NT2/D1 (cell line): ENCODE measurements at places on chromosomes 7 and 10.

- no peak for DNase-seq
These were observed 16.0 kb upstream of the TLL2 start for GRCh38 chr10:96529634-96530279.

DNA sequence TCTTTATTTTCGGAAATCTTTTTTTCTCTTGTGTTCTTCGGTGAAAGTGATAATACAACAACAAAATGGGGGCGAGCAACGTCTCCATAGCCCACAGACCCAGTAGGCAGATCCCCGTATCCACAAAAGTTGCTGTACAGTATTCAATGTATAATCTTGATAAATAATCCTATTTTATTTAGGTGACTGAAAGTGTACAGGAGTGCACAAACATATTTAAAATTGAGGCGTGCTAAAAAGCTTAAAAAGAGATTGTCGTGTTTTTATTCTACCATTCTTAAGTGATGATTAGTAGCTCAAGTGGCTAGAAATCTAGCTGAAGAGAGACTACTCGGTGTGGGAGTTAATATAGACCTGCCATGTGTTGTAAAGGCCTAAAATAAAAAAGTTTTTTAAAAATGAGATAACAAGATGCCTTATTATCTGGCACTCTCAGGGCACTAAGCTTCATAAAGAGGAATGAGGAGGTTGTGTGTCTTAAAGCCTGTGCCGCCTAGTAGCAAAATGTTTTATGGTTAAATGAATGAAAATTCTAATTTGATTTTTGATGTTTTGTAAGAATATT is 1.6 kb downstream of the CAPZA2 start:
- DNase-seq: no peak

- peak; percentile 48 for DNase-seq
These were observed 150.4 kb downstream of the SFMBT2 start for GRCh38 chr10:7260412-7260900.

- DNase-seq: peak; percentile 68
These were observed 31.8 kb upstream of the LSM8 start for GRCh38 chr7:118152149-118152548.

GRCh38 chr10:74008212-74008731 is 10.4 kb downstream of the VCL start:
- no peak for DNase-seq

- DNase-seq: no peak
These were observed 81.3 kb downstream of the SEMA3A start for GRCh38 chr7:84113286-84113685.

DNA sequence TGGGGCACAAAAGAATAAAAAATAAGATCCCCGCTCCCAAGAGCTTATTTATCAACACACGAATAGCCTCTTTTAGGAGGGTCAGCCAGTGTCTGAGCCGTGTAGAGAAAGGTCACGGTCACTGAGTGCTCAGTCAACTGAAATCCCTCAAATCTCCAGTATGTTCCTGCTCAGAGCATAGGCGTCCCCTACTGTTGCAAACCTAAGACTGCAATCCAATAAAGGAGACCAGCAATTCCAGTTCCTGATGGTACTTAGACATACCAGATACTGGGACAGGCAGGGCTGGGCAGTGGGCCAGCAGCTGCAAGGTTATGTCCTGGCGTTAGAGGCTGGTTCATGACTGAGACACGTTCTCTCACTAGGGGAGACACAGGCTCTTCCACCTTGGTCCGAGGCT is 93.6 kb downstream of the CACNB2 start:
- peak; percentile 11 for DNase-seq

DNA sequence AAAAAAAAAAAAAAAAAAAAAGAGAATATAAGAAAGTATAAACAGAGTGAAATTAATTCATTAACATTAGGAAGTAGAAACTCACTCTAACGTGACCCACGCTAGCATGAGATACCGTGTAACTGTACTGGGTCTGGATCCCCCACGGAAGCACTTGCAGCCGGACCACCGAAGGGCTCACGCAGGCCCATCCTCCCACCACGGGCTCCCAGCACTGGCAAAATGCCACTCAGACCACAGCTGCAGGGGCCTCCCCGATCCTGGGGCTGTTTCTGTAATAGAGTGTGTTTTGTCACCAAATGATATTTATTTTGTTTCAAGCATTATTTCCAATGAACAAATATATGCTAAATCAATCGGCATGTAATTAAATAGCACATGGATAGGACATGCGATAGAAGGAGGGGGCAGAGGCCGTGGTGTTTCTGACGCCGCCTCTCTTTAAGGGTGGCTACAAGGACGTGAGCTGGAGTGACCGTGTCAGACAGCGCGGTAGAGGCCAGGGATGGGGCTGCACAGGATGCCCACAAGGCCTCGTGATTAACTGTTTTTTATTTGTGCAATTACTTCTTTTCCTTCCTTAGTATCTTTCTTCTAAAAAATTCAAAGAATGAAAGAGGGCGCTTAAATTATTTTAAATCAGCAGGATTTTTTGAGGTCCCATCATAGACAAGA is 568.5 kb downstream of the PTPRN2 start:
- no peak for DNase-seq

GRCh38 chr10:76202777-76203176 is 771.4 kb downstream of the LRMDA start:
- DNase-seq: no peak

GRCh38 chr10:91380873-91381256 is 29.3 kb upstream of the HECTD2 start:
- DNase-seq: no peak

DNA sequence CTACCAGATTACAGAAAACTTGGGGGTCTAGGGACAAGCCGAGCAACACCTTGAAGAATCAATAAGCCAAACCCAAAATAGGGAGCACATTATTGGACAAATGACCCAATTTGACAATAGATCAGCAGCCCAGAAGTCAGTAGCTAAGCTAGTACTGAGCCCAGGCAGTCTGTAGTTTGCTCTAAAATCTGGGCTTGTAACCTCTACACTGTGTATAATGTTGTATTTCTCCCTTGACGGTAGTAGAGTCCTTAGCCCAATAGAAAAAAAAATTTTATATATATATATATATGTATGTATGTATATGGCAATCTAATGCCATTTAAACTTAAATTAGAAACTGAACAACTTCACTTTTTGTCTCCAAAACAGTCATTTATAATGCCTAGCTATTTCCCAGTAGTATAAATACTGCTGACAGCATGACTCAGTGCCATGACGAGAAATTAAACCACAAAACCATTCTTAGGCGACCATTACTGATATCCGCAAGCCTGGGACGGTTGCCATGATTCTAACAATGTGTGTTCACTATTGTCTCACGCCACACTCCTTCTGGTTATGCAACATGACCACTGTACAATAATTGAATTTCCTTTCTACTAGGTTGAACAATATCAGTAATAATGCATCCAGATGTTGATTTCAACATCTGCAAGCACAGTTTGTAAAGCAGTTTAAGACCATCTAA is 110.5 kb downstream of the IPMK start:
- no peak for DNase-seq

- no peak for DNase-seq
These were observed 33.1 kb downstream of the PPIF start for GRCh38 chr10:79380125-79380945.

DNA sequence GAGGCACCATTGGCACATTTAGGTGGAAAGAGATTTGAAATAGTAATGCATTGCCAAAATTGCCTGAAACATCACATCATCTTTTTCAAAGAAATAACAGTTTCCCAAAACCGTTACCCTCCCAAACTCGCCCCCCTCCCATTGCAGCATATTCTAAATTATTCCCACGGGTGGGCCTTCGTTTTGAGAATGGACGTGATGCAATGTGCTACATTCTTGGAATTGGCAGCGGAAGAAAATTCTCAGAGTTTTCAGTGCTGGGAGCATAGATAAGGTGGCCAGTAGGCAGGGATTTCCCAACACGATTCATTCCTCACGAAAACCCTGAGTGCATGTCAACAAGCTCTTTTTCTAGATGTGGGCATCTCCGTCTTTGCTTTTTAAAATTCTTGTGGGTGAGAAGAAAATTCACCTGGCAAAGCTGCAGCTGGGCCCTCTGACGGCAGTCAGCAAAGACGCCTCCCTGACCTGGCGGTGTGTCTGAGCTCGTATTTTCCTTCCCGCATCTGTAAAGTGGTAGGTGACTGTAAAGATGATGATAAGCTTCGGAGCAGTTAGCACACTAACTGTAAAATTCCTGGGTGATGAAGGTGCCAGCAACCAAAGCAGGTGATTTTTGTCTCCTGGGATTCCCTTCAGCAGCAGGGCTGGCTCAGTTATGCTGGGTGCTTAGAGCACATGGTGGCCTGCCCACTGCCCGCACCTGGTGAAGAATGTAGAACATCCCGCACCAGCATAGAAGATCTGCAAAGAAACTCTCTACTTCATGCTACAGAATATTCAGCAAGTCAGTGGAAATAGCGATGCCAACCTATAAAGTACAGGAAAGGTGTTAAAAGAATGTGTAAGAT is 141.9 kb upstream of the KLF6 start:
- DNase-seq: no peak

GRCh38 chr7:103080923-103081322 is 6.0 kb downstream of the ARMC10 start:
- DNase-seq: no peak

DNA sequence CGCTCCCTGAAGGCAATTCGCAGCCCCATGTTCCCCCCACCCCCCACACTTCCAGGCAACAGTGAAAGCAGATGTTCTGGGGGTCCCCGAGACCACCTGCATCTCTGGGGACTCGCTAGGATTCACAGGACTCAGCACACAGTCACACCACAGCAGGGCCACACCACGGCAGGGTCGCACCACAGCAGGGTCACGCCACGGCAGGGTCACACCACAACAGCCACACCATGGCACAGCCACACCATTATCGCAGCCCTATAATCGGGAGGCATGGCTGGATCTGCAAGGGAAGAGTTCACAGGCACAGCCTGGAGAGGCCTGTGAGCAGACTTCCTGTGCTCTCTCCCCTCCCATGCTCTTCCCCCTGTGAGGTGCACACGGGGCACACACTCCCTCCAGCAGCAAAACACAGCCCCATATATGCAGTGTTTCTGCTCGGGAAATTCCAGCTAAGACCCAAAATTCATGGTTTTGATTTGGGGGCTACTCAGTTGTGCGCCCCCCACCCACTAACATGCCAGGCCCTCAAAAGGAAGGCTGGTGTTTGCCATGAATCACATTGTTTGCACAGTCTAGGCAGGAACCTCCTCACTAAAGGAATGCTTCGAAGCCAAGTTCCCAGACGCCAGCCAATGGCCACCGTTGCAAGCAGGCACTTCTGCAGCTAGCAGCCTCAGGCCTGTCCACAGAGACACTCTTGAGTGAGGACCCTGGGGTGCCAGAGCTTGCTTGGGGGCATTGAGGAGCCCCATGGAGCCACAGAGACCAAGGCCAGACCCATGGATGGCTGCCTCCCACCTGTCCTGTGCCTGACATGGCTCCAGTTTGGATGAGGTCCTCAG is 7.0 kb upstream of the DPYSL4 start:
- DNase-seq: no peak

DNA sequence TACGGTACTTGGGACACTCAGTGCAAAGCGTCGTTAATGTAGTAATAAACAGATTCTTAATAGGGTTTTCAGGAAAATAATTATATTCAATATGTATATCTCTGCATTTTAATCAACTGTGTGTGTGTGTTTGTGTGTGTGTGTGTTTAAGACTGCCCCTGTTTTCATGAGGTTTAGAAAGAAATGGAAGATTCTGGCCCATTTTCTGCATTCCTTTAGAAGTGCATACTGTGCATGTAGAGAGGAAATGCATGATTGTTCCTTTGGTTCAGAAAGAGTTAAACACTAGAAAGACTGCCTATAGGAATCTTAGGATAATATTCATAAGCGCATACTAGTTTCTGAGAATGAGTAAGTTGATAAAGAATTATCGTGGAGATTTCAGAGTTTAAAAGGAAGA is 975 bp downstream of the CNTNAP2 start:
- DNase-seq: no peak

DNA sequence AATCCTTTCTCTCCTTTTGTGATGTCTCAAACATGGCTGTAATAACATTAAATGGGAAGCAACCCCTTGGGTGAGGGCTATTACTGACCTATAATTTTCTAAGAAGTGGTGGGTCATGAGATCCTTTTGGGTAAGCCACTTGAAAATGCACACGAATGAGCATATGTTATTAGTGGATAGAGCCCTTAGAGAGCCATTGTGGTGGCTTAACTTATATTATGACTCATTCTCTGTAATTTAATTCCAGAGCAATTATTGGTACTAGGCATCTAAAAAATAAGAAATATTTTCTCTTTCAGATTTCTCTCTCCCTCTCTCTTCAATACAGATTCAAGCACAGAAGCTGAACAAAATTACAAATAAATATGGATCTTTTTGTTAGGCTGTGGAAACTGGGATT is 1177.4 kb upstream of the PHF14 start:
- DNase-seq: no peak

- no peak for DNase-seq
These were observed 42.6 kb downstream of the INPP5A start for GRCh38 chr10:132580143-132580542.

- no peak for DNase-seq
These were observed 87.9 kb downstream of the SVIL start for GRCh38 chr10:29546773-29547313.

- no peak for DNase-seq
These were observed 15.4 kb upstream of the FKBP9 start for GRCh38 chr7:32941681-32942414.

- DNase-seq: no peak
These were observed 8.7 kb downstream of the SLC18A2 start for GRCh38 chr10:117249493-117250093.

- no peak for DNase-seq
These were observed 44.8 kb upstream of the TARP start for GRCh38 chr7:38318241-38318640.

DNA sequence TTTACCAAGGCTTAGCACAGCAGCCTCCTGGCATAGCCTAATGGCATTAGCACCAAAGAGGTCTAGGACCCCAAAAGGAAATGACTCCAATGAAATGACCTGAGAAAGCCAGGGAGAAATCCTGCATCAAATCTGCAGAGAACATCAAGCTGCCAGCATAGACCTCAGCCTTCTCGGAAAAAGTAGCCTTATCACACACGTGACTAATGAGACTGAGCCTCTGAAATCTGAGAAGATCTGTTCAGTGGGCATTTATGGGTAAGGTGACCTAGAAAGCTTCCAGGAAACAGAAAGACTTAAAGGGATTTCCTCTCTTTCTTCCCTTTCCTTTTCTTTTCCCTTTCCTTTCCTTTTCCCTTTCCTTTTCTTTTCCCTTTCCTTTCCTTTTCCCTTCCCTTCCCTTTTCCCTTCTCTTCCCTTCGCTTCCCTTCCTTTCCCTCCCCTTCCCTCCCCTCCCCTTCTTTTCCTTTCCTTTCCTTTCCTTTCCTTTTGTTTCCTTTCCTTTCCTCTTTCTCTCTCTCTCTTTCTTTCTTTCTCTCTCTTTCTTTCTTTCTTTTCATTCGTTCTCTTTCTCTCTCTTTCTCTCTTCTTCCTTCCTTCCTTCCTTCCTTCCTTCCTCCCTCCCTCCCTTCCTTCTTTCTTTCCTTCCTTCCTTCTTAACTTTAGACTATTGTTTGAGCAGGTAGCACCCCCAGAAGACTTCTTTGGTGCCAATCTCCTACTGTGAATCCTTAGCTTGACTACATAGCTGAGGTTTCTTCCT is 23.1 kb upstream of the PTTG1IP2 start:
- DNase-seq: no peak

GRCh38 chr7:53466371-53466770 is 430.9 kb downstream of the POM121L12 start:
- no peak for DNase-seq

GRCh38 chr10:77201135-77202106 is 436.2 kb downstream of the KCNMA1 start:
- no peak for DNase-seq
